ENCODE measurements at places on chromosomes 1 and 21.

- no peak for DNase-seq
Observed at GRCh38 chr1:89610457-89611011, 22.4 kb upstream of the LRRC8C start.

DNA sequence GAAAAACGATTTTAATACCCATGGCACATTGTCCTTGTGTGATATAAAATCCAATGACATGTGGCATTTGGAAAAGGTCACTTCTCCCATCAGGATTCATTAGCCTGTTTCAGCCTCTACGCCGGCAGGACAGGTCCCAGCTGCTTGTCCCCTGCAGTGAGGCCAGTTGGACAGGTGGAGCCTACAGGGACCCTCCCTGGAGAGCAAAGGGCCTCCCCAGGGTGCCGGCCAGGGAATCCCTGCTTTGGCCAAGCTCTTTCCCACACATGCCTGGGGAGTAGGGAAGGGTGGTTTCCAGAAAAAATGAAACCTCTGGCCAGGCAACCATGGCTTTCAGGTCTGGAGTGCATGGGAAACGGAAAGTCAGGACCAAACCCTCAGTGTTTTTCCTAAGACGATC is 93.1 kb downstream of the TMEM53 start:
- DNase-seq = no peak

DNA sequence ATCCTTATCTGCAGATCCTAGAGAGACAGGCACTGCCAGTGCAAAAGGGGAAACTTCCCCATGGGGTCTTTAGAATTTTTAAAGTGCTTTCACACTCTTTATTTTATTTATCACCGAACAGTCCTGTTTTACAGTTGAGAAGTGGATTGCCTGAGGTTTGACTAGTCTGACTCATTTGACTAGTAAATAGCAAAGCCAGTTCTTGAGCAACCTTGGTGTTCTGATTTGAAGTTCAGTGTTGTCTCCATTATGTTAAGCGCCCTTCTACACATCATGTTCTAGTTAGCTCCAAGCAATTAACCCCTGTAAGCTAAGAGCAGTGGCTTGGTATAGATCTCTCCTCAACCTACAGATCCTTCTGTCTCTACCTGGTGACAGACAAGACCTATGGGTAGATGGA is 262.9 kb downstream of the CACNA1E start:
- DNase-seq = no peak

DNA sequence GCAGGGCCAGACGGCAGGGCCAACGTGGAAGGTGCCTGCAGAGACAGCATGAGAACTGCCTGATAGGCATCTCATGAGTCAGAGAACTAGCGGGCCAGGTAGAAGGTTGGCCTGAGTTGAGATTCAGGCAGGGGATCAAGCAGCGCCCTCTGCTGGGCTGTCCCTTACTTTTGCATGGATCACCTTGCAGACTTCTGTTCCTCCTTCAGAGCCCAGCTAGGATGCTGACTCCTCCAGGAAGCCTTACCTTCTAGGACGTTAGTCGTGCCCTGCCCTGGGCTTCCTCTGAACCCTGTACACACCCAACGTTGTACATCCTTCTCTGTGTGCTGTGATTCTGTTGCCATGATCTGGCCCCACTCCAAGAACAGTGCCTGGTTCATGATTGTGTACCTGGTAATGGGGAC is 231.3 kb upstream of the VAMP3 start:
- no peak for DNase-seq

DNA sequence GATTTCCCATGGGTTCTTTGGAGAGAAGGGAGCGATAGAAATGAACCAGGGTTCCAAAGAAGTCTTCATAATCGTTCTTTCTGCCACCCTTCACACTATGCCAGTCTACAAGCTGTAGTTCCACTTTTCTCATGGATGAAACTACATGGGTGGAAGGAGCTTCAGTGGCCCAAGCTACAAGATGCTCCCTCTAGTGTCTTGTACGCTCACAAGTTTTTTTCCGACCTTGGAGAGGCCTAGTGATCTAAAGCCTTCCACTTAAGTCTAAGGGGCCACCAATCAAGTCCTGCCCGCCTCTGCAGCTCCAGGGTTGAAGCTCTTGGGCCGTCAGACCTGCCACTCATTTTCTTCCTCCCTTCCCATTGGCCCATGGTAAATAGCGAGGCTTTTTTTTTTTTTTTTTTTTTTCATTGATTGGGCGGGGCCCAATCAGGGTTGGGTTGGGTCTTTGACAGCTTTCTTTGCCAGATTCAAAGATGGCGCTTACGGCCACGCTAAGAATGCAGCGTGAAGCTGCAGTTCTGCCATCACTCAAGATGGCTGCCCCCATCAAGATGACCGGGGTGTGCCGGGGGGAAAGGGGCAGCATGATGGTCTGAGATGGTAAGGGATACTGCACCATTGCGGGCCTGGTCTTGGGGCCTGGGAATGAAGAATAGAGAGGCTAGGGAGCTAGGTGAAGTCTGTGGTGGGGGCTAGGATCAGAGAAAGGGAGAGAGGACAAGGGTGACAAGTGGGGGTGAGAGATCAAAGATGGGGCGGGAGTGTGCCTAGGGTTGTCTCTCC is at the start of gene TOMM40L:
TOMM40L (plus strand) TSS at position 527 of the 786 bp plus-strand sequence. CDS start 430 bp downstream, outside the sequence.
- peak; percentile 100 for DNase-seq

DNA sequence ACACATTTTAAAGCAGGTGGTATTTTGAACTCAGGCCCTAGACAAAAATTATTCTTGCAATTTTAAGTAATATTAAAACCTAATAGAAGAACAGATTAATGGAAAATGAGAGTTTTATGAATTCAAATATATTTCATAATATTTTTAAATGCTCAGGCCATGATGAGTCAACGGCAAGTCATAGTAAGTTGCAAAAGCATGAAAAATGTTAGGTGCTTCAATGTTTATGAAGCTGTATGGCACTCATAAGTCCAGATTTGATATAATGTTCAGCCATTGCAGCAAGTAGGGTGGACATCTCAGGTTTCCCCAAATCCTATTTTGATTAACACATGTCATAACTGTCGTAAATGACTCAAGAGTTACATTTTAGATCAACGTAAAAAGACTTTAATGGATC is 112.6 kb downstream of the GRIK1 start:
- peak; percentile 2 for DNase-seq

DNA sequence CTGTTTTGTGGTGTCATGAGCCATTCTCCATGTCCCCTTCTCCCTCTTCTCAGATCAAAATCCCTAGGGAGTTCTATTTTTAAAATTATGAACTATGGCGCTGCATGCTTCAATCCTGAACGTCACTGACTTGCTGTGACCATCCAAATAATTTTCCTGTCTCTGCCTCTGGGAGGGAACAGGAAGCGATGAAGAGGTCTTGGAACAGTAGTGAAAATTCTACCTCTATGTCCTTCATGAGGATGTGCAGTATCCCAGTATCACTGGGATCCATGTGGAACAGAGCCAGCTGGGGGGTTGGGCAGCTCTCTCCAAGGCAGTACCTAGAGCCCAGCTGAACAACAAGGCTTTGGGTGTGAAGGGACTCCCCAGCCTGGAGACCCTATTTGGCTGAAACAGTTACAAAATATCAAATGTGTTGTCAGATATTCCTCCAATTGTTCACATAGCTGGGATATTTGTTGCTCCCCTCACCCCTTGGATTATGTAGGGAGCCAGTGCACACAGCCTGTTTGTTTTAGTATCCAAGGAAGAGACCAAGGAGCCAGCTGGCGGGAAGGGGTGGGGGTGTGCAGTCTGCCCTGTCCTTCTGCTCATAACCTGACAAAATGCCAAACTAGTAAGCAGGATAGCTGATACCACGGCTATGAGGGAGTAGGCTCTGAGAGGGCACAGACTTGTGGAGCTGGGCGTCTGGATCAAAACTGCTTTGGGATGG is 7.6 kb downstream of the DCLRE1B start:
- no peak for DNase-seq

DNA sequence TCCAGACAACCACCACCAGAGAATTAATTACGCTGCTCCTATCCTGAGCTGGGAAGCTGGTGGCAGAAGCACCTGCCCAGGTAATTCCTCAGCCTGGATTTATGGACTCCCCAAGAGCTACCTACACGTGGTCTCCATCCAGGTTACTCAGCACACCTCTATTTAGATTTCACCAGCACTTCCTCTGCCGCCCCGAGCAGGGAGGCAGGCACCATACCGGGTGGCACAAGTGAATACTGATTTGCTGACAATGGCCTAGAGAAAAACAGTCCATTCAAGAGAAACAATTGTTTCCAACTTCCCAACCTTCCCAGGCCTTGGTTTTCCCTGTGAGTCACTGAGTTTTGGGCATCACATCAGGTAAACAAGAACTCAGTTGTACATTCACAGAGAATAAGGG is 134.3 kb downstream of the MATN1 start:
- no peak for DNase-seq
